Gastroesophageal sphincter (tissue), 4 donors: ENCODE measurements at places on chromosomes 3 and 15.

DNA sequence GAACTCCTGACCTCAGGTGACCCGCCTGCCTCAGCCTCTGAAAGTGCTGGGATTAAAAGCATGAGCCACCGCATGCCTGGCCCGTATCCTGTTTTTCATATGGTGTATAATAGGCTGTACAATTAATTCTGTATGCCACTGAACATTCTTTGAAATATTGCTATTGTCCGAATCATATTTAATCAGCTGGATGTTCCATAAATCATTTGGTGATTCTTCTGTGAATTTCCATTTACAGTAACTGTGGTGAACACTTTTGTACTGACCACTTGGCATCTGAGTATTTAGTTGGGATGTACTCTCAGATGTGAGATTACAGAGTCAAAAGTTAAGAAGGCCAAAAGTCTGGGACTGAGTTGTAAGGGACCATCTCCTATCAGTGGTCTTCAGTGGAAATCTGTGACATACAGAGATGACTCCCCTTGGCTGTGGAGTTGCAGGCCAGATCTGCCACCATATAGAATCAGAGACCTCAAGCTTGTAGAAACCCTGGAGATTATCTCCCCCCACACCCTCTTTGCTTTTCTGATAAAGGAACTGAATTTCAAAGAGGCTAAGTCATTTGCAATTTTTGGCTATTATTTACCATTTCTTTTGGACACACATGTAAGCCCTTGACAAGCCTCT lies 25.7 kb upstream of the DYNC1LI1 start:
- ATAC-seq: no peak

DNA sequence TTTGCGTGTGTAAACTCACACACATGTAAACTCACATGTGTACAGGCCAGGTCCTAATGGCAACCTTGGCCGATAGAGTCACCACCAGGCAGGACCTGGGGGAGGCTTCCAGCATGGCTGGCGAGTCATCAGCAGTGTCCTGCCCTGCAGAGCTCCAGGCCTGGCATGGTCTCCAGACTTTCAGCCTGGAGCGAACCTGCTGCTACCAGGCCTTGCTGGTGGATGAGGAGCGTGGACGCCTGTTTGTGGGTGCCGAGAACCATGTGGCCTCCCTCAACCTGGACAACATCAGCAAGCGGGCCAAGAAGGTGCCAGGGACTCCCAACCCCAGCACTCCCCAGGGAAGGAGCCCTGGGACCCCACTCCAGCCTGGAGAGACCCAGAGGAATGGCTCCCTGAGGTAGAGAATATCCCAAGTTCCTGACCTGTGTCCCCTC lies 1.0 kb downstream of the SEMA3B start:
- no peak for ATAC-seq

DNA sequence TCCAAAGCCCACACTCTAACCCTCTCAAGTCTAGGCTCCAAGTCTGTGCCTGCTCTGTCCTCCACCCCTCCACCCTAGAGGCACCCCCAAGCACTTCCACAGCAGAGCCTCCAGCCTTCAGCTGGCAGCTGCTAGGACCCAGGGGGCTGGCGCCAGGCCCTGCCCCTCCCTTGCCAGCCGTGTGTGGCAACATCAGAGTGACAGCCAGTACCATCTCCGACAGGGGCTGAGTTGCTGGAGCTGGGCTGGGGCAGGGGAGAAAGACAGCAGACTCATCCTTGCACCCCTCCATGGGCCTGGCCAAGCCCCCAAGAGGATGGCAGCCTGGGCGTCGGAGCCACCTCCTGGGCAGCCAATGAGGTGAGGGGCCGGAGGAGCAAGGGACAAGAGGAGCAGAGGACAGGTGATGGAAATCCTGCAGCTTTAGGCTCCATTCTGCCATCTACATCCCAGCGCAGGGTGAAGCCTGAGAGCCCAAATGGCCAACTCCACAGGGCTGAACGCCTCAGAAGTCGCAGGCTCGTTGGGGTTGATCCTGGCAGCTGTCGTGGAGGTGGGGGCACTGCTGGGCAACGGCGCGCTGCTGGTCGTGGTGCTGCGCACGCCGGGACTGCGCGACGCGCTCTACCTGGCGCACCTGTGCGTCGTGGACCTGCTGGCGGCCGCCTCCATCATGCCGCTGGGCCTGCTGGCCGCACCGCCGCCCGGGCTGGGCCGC lies at the start of gene GPR62:
GPR62 (plus strand) TSS at position 207 of the 718 bp plus-strand sequence; CDS start at position 479, 272 bp downstream.
- ATAC-seq: no peak

DNA sequence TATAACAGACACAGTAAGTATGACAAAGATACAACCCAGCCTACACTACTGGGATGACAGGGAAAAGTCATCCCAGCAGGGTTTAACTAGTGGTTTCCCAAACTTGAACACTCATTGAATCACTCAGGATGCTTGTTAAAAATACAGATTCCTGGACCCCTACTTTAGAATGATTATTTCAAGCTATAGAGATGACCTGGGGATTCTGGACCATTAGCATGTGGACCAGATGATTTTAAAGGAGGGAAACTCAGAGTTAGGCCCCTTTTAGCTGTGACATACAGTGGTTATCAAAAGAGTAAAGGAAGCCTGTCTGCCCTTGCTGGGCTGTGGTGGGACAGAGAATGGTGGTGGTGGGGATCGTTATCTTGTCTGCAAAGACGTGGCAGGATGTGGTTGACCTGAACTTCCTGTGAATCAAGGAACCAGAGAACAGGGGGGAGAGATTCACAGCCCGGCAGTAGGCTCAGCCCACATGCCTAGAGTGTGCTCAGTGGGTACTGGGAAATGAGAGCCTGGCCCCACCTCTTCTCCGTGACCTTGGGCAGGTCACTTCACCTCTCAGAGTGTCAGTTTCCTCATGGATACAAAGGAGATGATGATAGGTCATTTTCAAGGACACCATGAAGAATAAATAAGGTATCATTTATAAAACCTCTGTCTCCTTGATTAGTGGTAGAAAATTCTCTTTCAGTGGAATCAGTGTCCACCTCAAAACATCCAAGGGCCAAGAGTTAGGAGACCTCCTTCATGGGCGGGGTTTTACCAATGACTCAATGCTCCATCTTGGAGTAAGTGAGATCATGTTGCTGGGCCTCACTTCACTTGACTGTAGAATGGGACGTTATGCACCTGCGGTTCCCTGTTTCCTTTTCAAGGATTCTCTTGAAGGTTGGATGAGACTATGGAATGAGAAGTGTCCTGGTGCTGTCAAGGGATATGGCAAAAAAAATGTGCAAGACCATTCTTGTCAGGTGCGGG lies 306.5 kb downstream of the RPLP1 start:
- no peak for ATAC-seq

DNA sequence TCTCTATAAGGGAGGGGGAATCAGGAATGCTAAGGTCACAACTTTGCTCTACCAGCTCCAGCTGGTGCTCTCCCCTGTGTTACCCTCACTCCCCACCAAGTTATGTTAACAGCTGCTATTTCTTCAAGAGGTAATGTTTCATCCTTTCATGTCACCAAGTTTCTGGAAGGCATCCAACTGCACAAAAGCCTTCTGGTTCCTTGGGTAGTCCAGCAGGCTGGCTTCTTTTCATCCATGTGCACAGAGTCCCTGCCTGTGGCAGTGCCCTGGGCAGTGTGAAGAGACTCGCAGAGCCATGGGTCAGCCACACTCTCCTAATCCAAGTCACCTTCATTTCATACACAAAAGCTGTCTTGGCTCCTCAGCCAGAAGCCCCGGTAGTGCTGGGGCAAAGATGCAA lies 737.5 kb upstream of the LMCD1 start:
- ATAC-seq: no peak

- ATAC-seq: no peak
These were observed 39.4 kb upstream of the SMAD3 start for GRCh38 chr15:67025719-67026609.

DNA sequence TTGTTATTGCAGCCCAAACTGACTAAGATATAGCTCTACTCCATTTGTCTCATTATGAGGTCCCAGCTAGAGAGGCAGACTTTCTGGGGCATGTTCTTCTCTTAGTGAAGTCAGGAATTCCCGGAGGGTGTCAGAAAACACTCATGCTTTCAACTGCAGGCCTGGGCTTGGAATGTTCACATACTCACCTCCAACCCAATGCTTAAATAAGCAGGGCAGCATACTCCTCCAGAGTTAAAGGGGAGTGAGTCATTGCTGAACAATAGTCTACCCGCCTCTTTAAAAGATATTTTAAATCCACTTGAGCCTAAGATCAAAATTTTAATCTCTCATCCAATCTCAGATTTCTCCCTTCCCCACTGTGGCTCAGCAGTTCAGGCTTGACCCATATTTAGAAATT lies 167.8 kb upstream of the DPH6 start:
- ATAC-seq: no peak

DNA sequence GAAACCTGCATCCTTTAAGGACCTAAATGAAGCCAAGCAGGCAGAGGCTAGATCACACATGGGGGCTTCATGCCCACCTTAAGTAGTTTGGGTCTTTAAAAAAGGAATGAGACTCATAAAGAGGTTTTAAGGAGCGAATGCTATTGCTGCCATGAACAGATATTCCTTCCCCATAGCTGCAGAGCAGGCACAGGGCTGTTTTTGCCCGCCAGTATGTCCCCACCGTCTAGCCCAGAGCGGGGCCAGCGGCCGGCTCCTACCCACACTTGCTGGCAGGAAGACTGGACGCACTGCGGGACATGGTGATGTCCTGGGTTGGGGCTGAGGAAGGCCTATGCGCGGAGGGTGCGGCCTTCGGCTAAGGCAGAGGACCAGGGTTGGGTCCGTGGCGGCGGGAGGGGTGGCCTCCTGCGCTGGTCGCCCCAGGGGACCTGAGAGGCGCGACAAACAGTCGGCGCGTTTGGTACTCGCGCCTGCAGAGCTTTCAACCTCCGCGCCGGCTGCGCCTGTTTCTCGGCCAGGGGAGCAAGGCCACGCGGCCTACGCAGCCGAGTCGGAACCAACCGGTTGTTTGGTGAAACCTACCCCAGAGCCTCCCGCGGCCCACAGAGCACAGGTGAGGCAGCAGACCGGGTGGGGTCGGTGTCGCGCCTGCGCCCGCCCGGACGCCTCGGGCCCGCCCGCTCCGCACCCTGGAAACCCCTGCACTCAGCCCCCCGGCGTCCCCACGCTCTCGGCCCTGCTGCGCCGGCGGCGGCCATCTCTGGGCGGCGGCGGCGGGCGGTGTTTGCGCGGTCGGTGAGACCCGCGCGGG lies at the start of gene FAIM:
FAIM (plus strand) TSS at position 450 of the 814 bp plus-strand sequence. CDS start 10,956 bp downstream, outside the sequence.
- peak; percentile 82 for ATAC-seq

DNA sequence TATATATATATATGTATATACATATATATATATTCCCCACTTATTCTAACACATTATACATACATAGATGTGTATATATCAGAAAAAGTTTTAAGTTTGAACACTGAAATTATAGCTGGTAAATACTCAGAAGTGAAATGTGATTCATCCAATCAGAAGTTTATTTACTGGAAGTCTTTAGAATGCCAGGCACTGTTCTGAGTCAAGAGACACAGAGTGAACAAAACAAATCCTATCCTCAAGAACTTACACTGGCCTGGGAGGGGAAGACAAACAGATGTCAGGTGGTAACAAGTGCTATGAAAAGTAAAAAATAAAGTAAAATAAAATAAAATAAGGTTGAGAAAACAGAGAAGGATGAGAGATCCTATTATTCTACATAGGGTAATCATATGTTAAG lies 13.4 kb downstream of the DHX36 start:
- ATAC-seq: no peak

- ATAC-seq: no peak
These were observed 23.1 kb downstream of the DAPK2 start for GRCh38 chr15:64023220-64023619.

DNA sequence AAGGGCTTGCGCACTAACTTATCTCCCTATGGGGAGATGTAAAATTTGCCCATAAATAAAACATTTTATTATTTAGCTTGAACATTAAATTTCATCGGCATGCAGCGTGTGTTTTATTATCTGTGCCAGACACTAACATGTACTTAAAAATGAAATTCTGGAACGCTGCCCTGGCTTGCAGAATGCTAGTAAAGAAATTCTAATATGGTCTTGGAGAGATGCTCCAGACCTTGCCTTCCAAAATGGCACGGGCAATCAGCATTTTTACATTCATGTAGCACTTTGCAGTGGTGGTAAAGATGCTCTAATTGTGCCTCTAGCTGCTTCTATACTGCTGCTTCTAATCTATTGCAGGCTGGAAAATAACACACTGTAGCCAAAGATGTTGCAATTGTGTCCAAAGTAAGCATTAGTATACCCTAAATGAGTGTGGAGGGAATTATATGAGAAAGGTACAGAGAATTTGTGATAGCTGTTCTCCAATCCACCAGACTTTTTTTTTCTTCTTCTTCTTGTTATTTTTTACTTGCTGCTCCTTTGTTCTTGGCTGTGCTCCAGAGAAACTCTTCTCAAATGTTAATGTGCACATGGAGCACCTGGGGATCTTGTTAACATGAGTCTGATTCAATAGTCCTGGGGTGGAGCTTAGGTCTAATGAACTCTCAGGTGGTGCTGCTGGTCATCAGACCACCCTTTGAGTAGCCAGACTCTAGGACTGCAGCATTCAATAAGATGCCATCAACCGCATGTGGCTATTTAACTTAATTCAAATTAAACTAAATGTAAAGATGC lies 47.3 kb downstream of the CRABP1 start:
- ATAC-seq: no peak

DNA sequence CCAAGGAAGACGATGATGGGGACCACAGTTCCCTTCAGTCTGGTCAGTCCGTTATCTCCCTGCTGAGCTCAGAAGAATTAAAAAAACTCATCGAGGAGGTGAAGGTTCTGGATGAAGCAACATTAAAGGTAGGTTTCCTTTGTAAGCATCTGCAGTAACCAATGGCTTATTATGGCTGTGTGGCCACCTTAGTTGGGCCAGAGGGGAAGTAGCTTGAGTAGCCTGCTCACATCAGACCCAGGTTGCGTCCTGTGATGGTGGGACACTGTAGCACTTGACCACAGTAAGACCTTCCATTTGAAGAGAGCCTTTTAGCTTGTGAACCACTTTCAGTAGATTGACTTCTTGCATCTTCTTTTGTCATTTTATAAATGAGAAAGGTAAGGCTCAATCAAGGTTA lies 22.6 kb downstream of the STARD5 start:
- ATAC-seq: no peak

DNA sequence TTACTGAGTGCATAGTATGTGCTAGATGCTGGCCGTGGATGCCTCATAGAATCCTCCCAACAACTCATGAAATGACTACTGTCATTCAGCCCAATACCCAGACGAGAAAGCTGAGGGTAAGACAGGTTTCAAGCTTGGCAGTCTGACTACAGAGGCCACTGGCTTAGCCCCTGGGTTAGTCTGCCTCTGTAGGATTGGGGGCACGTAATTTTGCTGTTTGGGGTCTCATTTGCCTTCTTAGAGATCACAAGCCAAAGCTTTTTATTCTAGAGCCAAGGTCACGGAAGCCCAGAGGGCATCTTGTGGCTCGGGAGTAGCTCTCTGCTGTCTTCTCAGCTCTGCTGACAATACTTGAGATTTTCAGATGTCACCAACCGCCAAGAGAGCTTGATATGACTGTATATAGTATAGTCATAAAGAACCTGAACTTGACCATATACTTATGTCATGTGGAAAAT lies 1.0 kb upstream of the CCR5 start:
- ATAC-seq: no peak
